ENCODE measurements at places on chromosomes 3 and 15.

GRCh38 chr3:147384210-147385058, 21.9 kb downstream of the ZIC4 start:
- DNase-seq: no peak

- DNase-seq: peak; percentile 92
Observed at GRCh38 chr3:125194849-125195601, 17.5 kb downstream of the SLC12A8 start.

- DNase-seq: peak; percentile 37
Observed at GRCh38 chr15:69359722-69360121, 54.4 kb upstream of the KIF23 start.

DNA sequence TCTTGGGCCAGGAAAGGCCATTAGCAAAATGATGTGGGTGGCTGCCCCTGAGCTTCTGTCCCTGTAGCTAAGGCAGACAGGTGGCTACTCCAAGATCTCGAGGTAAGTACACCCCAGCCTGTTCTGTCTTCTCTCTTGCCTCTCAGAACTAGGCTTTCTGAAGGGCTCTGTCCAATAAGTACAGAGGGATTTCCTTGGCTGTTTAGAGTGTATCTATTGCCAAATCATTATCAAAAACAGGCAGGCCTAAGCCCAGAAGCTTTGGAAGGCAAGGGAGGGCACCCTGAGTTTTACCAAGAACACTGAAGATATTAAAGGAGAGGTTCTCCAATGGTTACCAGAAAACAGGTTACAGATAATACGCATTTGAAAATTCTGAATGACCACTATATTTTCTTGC, 156.6 kb downstream of the MYRIP start:
- no peak for DNase-seq

- DNase-seq: no peak
Observed at GRCh38 chr15:25772500-25772899, 90.6 kb downstream of the ATP10A start.

DNA sequence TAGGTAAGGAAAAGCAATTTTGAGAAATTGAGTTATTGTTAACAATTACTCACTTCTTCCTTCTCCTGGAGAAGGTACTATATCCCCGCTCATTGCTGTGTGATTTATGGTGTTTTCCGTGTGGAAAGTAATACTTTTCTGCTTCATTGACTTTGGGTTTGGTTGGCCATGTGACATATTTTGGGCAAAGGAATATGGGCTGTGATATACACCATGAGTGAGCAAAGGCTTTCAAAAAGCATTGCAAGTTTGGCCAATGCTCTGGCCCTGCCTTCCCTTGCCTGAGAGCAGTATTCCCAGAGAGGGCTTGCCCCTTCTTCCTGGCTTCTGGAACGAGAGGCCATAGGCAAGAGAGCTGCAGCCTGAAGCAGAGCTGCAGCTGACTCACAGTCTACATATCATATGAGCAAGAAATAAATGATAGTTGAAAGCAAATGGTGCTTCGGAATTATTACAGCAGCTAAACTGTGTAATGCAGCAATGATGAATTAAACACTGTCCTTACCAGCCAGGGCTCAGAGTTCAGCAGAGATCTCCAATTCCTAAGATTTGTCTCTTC, 216.8 kb upstream of the CD96 start:
- DNase-seq: no peak

GRCh38 chr3:137110392-137110996, 152.7 kb downstream of the IL20RB start:
- peak; percentile 44 for DNase-seq

- DNase-seq: no peak
Observed at GRCh38 chr15:76875911-76876310, 29.2 kb downstream of the SCAPER start.

- no peak for DNase-seq
Observed at GRCh38 chr3:158491968-158492367, 79.0 kb upstream of the MLF1 start.

DNA sequence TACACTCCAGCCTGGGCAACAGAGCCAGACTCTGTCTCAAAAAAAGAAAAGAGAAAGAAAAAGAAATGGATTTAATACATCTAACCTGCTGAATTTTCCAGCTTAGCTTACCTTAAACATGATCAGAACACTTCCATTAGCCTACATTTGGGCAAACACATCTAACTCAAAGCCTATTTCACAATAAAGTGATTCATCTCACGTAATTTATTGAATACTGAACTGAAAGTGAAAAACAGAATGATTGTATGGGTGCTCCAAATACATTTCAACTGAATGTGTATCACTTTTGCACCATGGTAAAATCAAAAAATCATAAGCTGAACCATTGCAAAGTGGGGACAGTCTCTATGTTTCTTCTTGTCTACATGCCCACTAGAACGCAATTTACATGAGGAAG, 9.0 kb downstream of the PIK3R4 start:
- peak; percentile 46 for DNase-seq

- DNase-seq: no peak
Observed at GRCh38 chr3:10527295-10528001, 22.1 kb upstream of the ATP2B2 start.

DNA sequence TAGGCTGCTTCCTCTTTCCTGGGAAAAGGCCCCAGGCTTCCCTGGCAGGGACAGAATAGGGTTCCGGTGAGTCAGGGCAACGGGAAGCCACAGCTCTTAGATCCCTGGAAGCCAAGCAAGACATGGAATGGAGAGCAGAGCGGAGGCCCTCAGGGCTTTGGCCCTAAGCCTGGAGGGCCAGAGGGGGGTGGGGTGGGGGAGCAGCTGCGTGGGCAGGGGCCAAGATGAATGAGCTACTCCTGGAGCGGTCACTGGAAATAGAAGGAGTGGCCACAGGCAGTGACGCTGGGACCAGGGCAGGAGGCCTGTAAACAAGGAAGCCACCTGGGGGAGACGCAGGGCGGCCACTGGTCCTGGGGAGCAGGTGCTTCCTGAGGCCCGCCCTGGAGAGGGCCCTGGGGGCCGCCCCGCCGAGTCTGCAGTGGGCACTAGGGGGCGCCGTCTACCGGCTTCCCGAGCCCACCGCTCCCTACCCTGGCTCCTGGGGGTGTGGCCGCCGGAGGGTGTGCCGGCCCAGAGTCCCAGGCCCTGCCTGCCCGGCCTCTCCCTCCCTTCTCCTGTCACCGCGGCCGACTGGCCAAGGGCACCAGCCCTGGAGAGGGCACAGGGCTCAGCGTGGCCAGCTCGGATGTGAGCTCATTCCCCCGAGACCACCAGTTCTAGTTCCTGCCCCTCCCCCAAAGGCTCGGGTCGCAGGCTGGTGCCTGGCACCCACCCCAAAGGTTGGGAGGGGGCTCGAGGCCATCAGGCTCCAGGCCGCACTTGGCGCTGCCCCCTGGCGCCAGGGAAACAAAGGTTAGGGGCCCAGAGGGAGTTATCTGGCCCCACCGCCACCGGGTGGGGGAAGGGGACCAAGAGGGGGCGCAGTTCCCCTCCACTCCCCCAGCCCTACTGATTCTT, 12.1 kb downstream of the VPS18 start:
- peak; percentile 65 for DNase-seq

DNA sequence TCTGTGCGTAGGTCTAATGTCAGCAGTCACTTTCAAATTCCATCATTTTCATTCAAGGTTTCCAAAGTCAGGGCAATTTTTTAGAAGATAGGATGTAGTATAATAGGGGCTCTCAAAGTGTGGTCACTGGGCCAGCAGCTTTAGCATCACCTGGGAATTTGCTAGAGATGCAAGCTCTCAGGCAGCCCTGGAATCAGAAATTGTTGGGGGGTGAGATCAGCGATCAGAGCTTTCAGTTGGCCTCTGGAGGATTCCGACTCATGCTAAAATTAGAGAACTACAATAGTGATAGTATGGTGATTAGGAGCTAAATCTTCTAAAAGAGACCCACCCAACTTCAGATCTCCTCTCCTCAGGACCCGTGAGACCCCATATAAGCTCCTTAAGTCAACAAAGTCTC, 2.4 kb upstream of the FRMD4B start:
- DNase-seq: no peak

- no peak for DNase-seq
Observed at GRCh38 chr15:29223640-29224039, 46.0 kb downstream of the NSMCE3 start.

GRCh38 chr3:100899440-100900091, 93.7 kb downstream of the ABI3BP start:
- peak; percentile 47 for DNase-seq

DNA sequence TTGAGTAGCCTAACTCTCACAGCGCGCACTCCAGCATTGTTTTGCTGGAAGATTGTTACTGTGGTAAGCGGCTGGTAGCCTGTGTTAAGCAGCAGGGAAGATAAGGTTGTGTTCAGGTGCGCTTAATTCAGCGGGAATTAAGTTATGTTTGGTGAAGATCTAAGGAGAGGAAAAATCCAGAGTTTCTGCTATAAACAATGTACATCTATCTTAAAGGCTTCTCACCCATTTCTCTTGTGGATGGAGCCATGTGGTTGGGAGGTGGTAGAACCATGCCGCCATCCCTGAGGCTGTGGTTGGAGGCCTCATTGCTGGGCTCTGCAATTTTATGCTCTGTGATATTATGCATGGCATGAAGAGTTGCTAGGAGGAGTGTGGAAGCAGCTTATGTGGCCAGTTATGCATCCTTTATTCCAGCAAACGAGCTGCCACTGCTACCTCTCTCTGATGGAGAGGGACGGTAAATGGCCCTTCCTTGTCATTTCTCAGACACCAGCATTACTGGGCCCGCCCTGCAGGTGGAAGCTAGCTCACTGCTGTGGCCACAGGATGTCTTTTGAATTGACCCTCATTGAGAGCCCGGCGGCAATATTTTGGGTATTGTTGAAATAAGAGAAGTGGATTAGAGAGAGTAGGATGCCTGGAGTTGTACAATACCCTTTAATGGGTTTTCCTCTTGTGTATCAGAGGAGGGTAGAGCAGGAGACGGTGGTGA, 1.3 kb downstream of the MINAR1 start:
- DNase-seq: no peak

- no peak for DNase-seq
Observed at GRCh38 chr3:35254917-35255316, 384.4 kb upstream of the ARPP21 start.

DNA sequence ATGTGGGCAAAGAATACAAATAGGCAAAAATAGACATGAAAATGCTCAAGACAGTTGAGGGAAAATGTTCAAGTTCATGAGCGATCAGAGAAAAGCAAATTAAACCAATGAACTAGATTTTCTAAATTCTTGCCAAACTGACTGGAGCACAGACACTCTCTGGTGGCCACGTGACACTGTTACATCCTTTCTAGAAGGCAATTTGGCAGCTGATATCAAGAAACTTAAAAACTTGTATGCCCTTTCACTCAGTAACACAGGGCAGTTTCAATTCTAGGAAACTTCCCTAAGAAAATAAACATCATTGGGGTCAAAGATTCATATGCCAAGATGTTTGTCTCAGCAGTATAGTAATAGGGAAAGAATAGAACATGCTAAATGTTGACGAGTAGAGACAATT, 52.2 kb downstream of the ABHD5 start:
- DNase-seq: peak; percentile 68

GRCh38 chr3:177287231-177287630, 89.9 kb upstream of the TBL1XR1 start:
- no peak for DNase-seq

DNA sequence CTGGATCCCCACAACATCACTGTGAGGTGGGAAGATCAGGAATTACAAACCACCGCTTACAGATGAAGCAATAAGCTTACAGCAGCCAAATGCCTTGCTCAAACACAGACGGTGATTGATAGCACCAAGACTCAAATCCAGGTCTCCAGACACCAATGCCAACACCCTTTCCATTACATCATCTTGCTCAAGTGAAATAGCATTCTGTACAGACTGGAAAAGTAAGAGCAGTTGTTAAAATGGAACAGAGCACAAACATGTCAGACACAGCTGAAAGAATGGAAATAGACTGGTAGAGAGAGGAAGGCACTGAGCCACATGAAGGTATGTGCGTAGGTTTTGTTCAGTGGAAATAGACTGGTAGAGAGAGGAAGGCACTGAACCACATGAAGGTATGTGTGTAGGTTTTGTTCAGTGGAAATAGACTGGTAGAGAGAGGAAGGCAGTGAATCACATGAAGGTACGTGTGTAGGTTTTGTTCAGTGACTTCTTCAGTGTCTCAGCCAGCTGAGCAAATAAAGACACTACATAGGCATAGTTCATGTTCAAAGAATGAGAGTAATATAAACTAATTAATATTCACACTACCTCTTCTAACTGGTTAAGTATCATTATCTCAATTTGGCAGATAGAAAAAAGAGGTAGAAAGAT, 15.6 kb downstream of the CLDN1 start:
- DNase-seq: peak; percentile 92

GRCh38 chr3:37620071-37620635, 241.5 kb upstream of the CTDSPL start:
- DNase-seq: no peak

GRCh38 chr3:143295201-143296080, 175.9 kb downstream of the CHST2 start:
- no peak for DNase-seq

- no peak for DNase-seq
Observed at GRCh38 chr3:39414421-39414907, 7.9 kb downstream of the RPSA start.

DNA sequence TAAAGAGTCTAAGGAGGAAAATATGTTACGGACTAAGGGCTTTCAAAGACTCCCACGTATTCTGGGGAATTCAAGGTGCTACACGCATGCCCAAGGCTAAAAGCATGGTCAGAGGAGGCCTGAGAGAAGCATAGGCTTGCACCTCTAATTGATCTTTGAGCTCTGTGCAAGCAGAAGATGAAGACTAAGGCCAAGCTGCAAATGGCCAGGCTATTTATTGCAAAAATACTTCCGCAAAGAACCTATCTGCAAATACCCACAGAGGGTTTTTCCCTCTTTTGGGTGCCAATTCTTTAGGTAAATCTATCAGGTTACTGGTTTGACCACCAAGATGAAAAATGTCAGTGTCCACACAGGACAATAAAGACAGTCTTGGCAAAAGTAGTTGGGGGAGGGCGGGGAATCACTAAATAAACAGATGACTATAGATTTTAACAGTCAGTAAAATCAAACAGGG, 119.5 kb downstream of the STAG1 start:
- DNase-seq: no peak

DNA sequence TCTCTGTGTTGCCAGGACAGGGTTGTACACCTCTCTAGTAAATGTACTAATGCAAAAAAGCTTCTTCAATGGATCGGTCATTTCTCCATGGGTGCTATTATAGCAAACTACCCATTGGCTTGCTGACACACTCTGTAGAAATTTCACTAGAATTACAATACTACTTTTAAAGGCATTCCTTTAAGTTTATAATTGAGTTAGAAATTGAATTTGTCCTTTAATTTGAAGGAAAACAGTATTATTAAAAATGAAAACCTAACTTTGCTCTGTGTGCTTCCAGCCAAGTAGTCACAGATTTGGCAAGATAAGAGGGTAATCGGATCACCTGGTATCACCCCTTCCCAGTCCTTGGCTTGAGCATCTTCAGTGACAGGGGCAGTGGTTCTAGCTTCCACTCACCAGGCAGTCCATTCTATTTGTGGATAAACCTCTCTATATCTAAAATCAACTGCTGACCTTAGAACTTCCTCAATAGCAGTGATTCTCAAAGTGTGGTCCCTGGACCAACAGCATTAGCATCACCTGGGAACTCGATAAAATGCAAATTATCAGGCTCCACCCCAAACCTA, 93.2 kb downstream of the GHSR start:
- no peak for DNase-seq
